RWPE2 (cell line): ENCODE measurements at places on chromosomes 5 and 9.

DNA sequence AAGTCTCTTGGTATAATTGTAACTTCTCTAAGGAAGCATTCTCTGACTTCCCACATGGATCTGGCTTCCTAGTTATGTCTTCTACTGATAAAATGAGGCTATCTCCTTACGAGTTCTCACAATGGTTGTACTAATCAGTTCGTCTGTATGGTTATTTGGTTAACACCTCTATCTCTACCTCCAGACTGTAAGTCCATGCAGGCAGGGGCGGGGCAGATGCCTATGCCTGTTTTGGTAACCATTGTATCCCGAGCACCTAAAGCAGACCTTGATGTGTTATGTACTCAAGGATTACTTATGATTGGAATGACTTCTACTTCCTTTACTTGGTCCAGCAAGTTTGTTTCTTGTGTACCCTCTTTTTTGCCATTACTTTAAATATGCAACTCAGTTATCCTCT, 125.0 kb upstream of the PITX1 start:
- no peak for DNase-seq

- DNase-seq: no peak
These were observed 57.7 kb downstream of the DUSP1 start for GRCh38 chr5:172713113-172713808.

DNA sequence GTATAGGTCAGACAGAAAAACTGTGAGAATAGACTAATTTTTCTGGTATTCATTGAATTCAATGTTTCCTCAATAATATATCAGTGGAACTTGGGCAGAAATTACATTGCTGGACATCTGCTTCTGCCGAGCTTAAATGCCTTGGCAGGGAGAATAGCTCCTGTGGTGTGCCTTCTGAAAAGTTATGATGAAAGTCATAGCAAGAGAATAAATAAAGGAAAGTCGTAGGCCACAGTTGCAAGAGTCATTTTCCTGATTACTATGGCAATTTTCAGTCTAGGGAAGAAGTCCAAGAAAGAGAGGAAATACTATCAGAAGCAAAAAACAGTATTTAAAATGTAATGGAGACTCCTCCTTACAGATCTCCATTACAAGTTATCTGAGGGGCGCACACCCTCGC, 1596.1 kb upstream of the WWC1 start:
- no peak for DNase-seq

DNA sequence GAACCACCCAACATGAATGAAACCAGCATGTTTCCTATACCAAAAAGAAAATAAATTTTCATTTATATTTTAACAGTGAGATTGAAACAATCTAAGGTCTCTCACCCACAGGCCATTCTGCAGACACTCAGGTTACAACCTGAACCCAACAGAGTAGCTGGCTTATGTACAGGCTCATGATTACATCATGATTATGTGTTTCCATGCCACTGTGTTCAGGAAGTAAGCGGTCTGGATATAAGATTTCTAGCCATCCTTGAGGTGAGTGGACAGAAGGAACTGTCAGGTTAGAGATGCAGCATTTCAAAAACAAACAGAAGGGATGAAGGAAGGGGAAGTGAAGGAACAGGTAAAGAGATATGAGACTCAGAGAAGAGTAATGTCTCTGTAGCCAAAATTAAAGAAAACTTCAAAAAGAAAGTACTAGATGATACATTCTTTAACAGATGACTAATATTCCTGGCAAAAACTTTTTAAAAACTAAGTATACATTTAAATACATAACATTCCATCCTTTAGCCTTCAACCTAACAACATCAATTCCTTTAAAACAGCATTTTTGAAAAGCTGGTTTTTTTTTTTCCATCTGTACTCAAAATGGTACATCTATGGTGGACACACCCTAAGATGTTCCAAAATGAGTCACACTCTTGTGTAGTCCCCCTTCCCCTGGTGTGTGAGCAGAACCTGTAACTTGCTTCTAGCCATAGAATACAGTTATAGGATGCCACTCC, 119.8 kb downstream of the LPAR1 start:
- no peak for DNase-seq

- no peak for DNase-seq
These were observed 1.1 kb downstream of the FEM1C start for GRCh38 chr5:115543365-115544042.

GRCh38 chr5:180049185-180049548, 22.4 kb downstream of the RNF130 start:
- no peak for DNase-seq

GRCh38 chr9:137077758-137078693, 709 bp downstream of the UAP1L1 start:
- DNase-seq: peak; percentile 65

DNA sequence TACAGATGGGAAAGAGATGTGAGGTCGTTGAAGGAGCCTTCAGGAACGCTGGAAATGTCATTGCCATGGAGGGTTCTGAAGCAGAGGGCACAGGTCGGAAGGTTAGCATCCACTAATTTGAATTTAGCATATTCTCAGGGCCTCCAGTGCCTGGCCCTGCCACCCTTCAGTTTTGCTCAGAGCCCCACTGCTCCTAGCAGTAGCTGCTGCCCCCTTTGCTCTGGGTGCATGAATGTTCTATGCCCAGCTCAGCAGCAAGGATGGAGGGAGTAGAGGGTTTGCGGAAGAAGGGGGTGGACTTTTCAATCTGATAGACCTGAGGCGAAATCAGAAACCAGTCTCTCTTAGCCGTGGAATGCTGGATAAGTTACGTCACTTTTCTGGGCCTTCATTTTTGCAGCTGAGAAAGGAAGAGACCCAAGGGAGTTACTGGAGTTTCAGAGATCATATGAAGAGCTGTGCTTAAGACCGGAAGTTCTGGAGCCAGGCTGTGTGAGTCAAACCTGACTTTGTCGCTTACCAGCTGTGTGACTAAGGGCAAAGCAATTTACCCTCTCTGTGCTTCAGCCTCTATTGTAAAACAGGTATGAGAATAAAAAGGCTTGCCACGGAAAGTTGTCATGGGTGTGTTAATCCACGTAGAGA, 133.2 kb upstream of the PANK3 start:
- DNase-seq: peak; percentile 85

DNA sequence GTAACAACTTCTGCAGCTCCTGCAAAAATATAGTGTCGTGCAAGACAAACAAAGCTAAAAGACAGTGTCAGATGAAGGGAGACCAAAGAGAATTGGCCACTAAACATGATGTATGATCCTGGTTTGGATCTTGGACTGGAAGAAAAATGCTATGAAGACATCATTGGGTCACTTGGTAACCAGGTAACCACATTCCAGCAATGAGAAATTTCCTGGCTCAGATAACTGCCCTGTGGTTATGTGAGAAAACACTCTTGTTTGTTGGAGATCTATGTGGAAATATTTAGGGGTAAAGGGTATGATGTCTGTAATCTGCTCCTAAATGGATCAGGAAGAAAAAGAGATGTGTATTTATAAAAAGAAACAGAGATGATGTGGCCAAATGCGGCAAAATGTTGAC, 45.5 kb upstream of the ANKRD33B start:
- DNase-seq: no peak

DNA sequence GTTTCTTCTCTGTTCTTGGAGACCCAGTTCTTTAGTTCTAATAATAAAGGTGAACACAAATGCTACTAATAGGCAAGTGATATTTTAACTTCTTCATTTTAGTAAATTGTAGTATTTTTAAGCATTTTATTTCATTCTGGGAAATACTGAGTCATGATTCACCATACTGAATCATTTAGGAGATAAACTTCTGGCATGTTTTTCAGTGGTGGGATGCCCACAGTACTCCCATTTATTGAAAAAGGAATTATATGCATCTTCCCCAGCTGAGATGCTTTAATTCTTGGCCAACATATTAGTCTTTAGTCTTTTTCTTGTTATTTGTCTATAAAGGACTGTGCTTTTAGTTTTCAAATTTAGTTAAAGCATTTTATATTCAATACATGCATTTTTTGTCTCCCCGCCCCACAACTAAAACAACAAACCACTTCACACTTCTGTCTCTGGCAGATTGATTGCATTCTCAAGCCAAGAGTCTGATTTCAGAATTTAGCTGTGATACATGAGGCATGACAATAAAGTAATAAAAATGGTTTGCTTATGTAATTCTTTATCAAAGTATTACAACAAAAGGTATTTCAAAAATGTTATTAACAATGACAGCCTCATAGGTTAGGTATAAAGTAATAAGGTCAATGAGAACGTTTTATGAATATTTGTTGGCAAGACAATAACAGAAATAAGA, 125.2 kb upstream of the CDH18 start:
- DNase-seq: no peak

DNA sequence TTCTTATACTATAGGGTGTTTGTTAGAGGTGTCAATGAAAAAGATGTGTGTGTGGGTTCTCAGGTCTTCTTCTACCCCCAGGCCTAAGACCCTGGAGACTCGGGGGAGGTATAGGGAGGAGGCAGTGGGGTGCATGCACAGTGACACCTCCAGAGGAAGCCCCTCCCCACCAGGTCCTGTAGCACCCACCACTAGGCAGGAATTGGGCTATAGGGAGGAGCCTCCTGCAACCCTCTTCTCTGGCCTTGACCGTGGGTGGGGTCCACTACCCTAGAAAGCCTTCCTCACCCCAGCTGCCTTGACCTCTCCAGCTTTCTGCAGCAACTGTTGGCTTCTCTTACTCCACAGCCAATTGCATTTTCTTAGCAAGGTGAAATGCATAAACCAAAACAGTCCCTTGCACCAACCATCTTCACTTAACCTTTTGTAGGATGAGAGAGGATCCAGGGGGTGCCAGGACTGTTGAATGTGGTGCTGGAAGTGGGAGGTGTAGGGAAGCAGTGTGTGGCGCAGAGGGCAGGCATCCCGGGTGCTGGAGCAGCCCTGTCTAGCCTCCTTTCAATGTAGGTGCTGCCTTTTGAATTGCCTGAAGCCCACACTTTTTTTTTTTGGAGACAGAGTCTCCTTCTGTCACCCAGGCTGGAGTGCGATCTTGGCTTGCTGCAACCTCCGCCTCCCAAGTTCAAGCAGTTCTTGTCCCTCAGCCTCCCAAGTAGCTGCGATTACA, 128.5 kb downstream of the RGS3 start:
- DNase-seq: no peak

DNA sequence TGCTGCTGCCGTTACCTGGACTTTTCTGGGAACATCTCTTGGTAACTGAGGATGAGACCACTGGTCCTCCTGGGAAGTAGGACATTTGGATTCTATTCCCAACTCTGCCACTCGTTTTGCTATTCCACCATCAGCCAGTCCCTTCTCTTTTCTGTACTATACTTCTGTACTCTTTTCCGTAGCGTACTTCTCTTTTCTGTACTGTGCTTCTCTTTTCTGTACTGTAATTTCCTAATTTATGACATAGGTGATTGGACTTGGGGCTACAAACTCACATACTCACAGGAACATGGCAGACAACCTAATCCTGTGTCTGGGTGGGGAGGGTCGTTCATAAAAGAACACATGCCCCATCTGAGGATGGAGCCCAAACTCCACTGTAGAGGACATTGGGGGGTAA, 335.3 kb upstream of the PANK3 start:
- no peak for DNase-seq

DNA sequence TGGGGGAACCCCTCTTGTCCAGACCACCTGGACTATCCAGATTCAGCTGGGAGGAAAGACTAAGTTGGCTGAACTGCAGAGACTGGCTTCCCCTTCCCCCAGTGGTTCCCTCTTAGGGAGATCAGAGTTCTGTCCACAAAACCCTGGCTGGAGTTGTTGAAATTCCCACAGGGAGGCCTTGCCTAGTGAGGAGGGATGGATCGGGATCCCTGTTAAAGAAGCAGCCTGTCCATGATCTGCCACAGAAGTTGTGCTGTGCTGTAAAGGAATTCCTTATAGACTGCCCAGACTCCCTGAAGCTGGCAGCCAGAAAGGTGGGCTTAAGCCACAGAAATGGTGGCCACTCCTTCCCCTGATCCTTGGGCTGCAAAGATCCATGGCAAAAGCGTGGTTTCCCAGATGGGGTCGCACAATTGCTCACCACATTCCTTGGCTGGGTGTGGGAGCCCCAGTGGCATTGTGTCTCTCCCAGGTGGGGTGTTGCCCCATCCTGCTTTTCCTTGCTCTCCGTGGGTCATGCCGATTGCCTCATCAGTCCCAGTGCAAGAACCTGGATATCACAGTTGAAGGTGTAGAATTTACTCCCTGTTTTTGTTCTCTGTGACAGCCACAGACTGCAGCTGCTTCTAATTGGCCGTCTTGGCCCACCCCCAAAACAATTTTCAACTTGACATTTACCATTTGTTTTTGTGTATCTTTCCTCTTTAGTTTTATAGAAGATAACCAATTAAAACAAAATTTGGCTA, 342.4 kb downstream of the FGF10 start:
- peak; percentile 30 for DNase-seq

DNA sequence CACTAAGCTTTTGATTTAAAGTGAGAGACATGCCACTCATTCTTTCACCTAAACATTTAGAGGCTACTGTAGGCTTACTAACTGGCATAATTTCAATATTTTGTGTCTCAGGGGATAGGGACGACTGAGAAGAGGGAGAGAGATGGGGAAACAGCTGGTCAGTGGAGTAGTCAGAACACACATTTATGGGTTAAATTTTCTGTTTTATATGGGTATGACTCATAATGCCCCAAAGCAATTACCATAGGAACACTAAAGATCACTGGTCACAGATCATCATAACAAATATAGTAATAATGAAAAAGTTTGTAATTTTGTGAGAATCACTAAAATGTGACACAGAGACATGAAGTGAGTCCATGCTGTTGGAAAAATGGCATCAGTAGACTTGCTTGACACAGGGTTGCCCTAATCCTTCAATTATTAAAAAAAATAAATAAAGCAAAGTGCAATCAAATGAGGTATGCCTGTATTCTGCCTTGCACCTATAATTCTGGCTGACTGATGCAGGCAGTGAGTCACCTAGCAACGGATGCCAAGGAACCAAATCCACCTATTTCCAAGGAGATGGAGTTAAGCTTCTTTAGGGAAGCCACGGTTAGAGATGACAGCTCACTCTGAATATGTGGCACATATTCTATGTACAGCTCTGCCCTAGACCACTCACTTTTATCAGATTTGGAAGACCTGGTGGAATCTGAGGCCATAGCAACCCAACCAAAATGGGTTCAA, 166.1 kb downstream of the MARCHF11 start:
- DNase-seq: no peak
